Ureter (tissue), 1 donor: ENCODE measurements at places on chromosomes 7 and 10. TPM values are rescaled to one million over a fixed set of nuclear protein-coding genes. Genes with fewer than 3 reads are reported as not detected.

- DNase-seq = no peak
These were observed 1475.7 kb downstream of the REEP3 start for GRCh38 chr10:64996886-64997285.

DNA sequence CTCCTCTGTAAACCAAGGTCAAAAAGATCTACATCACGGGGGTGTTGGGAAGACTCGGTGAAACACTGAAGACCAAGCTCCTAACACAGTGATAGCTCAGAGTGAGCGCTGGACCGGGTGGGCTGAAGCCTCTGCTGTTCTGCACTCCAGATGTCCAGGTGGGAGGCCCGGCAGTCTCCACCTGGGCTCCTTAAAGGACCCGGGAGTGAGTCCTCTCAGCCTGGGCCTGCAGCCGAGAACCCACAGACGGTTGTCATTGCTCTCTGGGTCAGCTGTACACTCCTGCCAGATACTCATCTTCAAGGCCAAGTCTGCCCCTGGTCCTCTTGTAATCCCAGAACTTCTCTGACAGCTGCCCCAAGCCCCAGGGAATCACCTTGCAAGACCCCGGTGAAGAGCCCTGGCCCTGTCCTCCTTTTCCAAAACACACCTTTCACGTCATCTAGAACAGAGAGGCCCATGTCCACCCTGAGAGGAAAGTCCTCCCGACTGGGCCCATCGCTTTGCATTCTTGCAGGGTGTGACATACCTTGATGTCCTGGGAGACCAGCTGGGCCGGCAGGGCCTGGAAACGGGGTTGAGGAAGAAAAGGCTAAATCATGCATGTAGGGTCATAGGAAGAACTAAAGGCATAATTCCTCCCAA lies 43.7 kb downstream of the COL17A1 start:
- DNase-seq = no peak

DNA sequence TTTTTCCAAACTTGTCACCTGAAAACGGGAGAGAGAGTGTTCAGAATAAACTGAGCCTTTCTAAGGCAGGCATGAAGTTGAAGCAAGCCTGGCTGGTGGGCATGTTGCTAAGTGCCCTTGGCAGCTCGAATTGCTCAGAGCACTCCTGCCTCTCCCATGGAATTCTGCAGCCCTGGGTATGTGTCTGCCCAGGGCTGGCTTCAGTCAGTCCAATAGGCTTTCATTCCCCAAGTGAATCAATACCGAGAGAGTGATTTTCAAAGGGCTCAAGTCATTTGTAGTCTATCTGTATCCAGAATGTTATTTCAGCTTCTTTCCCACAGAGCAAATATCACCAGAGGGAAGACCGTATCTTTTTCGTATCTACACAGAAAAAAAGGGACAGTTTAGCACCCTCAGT lies 415.5 kb upstream of the COBL start:
- DNase-seq = no peak

- no peak for DNase-seq
These were observed 1344.3 kb upstream of the LRRTM3 start for GRCh38 chr10:65581426-65582026.

- no peak for DNase-seq
These were observed 6.8 kb upstream of the LRRC4 start for GRCh38 chr7:128037880-128038619.

The THSD7A gene
- total RNA-seq = 21.6 TPM

GRCh38 chr7:112701456-112701855 lies 88.7 kb downstream of the TMEM168 start:
- no peak for DNase-seq

DNA sequence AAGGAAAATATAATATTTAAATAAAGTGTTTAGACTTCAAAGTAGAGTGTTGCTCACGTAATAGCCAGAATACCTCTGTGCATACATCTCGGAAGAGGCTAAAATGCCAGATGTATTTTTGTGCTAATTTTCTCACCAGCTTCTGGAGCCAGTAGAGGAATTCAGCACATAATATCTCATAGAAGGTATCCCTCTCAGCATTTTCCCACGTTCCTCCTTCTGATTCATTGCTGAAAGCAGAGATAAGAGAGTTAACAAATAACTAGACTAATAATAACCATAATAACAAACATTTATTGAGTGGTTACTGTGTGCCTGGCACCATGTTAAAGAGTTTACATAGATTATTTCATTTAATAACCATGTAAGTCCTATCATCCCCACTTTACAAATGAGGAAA lies 123.6 kb downstream of the VTI1A start:
- no peak for DNase-seq

- no peak for DNase-seq
These were observed 44.9 kb upstream of the IL6 start for GRCh38 chr7:22681852-22682657.

DNA sequence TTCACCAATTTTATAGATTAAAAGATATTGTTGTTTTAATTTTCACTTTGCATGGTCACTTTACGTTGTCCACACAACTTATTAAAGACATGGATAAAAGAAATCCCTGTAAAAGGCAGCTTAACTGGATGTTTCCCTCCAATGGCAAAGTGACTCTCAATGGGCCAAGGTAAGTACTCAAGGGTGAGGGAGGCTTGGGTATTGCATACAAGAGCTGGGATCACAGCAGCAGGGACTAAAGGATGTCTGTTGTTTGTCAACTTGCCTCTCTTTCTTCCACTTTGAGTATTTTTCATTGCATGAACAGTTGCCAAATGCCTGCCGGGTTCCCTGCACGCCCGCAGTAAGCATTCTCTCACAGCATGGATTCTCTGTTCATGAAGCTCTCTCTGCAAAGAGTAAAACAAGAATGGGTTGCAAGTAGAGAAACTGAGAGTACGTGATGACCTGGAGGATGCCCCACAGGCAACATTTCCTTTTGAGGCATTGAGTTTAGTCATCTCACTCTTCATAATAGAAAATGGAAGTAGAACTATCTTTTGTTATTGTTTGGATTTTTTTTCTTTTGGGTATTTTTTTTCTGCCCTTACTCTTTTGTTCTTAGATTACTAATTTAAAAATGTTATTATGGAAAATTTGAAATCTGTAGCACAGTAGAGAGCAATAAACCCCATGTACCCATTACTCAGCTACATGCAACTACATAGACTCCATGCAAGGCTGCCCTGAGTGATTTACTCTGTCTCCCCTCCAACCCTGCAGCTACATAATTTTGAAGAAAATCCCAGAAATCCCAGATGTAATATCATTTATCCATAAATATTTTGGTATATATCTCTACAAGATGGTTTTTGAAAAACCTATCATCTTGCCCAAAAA lies 26.3 kb downstream of the GPR141 start:
- DNase-seq = no peak

GRCh38 chr7:98629001-98629431 lies 11.9 kb downstream of the NPTX2 start:
- no peak for DNase-seq

The CCSER2 gene
- total RNA-seq = 75.4 TPM

- DNase-seq = no peak
These were observed 9.0 kb downstream of the IQCE start for GRCh38 chr7:2567679-2568278.

DNA sequence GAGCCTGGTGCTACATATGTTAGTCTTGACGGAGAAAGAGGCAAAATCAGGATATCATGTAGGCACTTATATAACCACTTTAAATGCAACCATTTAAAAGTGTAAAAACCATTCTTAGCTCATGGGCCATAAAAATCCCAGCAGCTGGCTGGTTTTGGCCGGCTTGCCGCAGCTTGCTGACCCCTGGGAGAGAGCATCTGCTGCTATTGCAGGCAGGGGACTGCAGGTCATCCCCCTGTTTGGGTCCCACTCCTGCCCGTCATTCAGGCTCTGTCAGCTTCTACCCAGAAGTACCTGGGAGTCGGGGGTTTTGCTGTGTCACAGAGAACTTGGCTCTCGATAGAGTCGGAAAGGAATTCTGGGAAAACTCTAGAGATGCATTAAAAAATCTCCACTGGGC lies 187.4 kb downstream of the CUX1 start:
- DNase-seq = no peak

DNA sequence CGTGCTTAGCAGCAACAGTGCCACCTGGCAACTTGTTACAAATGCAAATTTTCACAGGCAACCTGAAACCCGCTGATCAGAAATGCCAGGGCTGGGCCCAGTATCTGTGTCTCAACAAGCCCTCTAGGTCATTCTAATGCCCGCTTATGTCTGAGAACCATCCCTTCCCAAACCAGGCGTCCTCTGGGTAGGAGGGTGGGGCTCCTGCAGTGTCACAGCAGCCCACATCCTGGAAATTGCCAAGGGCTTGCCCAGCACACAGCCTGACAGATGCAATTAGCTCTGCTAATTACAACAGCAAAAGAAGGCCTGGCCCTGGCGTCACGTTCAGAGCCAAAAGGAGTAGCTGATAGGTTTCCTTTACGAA lies 15.9 kb downstream of the ITPRIP start:
- no peak for DNase-seq

DNA sequence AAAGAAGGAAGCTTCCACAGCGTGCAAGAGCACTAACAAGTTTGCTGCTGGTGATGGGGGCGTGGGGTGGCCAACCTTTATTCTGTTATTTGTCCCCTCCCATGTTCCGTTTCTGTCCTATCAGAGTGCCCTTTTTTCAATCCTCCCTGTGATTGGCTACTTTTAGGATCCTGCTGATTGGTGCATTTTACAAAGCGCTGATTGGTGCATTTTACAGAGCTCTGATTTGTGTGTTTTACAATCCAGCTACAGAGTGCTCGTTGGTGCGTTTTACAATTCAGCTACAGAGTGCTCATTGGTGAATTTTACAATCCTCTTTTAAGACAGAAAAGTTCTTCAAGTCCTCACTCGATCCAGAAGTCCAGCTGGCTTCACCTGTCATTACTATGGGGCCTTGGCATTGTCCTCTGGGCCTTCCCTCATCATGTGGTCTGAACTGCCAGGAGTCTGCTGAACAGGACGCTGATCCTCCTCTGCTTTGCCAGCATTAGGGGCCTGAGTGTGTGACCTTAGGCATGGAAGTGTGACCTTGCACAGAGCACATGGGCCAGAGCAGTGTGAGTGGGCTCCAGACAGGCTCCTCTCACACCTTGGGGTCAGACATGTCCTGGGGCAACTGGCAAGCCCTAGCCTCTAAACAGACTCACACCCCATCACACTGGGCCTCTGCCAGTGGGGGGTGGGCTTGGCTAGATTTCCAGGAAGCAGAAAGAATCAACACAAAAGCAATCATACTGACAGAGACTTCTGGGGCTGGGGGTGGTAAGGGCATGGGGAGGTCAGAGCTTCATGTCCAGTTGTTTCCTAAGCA lies 167.4 kb downstream of the PTPN20 start:
- DNase-seq = no peak

DNA sequence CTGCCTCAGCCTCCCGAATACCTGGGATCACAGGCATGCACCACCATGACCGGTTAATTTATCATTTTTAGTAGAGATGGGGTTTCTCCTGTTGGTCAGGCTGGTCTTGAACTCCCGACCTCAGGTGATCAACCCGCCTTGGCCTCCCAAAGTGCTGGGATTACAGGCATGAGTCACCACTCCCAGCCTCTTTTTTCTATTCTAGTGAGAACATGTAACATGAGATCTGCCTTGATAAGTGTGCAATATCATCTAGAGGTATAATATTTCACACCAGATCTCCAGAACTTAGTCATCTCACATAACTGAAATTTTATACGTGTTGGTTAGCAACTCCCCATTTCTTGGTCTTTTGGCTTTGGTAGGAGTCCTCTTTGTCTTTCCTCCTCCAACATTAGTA lies 656.9 kb downstream of the CNTNAP2 start:
- DNase-seq = no peak

The ITGB8 gene
- 48.5 TPM for total RNA-seq

The OR9A4 gene
- not detected for total RNA-seq

DNA sequence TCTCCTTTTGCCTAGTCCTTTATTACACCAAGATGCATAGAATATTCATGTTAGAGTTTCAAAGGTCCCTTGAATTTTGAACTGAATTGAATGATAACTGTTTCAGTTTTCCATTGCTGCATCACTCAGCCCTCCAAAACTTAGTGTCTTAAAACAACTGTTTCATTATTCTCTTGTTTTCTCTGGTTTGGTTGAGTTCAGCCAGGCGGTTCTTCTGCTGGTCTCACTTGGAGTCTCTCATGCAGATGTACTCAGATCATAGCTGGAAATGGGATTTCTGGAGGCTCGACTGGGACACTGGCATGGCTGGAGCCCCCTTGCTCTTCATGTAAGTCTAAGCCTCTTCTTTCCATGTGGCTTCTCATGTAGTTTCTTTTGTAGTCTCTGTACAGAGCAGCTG lies 107.2 kb upstream of the MKI67 start:
- no peak for DNase-seq

- DNase-seq = peak; percentile 50
These were observed 678 bp upstream of the TMEM106B start for GRCh38 chr7:12210179-12211053.

The PRLHR gene
- total RNA-seq = not detected
